NCI-H1092 treated with DMSO at 0.1 percent for 48 hours (cell line): ENCODE measurements at places on chromosomes 5 and 9.

DNA sequence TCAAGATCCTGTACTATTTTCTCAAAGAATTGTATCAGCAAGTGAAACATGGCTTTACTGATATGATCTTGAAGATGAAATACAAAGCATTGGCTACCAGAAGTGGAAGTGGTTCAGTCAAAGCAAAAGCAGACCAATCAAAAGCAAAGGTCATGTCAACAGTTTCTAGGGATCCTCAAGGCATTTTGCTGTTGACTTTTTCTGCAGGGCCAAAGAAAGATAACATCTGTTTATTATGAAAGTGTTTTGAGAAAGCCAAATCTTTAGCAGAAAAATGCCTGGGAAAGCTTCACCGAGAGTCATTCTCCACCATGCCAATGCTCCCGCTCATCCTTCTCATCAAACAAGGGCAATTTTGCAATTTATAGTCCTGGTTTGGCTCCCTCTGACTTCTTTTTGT lies 90.3 kb upstream of the ACO1 start:
- DNase-seq, result no peak

- DNase-seq, result no peak
Observed at GRCh38 chr5:1002836-1003235, 5.8 kb upstream of the NKD2 start.

DNA sequence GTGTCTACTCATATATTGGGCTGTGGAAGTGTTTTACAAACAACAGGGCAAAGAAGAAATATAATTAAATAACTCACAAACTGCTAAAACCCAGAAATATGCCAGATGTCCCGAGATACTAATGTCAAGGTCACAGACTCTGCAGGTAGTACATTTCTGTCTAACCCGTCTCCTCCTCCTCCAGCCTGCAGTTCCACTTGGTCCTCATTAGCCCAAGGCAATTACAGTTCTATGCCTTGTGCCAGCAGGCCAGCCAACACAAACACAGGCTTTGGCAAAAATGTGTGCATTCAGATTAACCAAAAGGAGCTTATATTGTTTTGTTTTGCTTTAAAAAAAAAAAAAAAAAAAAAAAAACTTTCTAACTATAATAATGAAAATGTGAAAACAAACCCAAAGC lies 148.8 kb downstream of the MYO10 start:
- peak; percentile 34 for DNase-seq

- DNase-seq, result no peak
Observed at GRCh38 chr5:60092671-60093422, 199.3 kb upstream of the PDE4D start.

DNA sequence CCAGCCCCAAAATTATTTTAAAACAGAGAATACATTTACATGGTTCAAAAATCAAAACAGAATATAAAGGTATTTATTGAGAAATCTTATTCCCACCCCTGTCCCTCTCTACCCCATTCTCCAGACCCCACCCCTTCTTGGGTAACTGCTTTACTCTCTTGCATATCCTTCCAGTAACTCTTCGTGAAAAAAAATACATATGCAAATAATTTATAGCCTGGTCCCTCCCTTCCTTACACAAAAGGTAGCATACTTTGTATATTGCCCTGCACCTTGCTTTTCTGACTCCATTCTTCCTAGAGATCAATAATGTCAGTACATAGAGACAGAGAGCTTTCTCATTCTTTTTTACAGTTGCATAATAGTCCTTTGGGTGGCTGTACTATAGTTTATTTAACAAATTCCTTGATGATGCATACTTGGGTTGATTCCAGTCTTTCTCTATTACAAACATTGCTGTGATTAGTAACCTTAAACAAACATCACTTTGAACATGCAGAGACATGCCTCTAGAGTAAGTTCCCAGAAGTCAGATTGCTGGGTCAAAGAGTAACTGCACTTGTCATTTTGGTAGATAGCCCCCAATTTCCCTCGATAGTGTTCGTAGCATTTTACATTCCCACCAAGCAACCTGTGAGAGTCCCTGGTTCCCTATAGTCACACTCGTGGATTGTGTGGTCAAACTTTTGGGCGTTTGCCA lies 47.9 kb downstream of the STOM start:
- no peak for DNase-seq

- no peak for DNase-seq
Observed at GRCh38 chr9:69637193-69637816, 34.9 kb downstream of the APBA1 start.

DNA sequence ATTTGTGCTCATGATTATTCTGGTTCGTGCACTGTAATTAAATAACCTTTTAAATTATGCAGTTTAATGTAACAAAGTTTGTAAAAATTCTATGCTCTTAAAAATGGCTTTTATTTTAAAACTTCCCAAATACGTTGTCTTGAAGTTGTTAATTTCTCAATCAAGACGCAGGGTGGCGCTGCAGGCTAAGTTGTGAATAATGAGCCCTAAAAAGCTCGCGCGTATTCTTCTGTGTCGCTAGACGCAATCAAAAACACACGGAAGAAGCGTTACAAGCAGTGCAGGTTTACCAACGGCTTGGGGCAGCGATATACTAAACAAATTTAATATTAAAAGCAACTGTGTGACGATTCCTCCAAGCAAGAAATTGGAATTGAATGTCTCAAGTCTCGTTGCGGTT lies at the start of gene PCDHB4:
TSS of gene PCDHB4 (plus strand) at position 256 of the 400 bp plus-strand sequence. CDS start 181 bp downstream, outside the sequence.
- no peak for DNase-seq

- DNase-seq, result no peak
Observed at GRCh38 chr5:56230576-56230975, 2.6 kb downstream of the ANKRD55 start.

DNA sequence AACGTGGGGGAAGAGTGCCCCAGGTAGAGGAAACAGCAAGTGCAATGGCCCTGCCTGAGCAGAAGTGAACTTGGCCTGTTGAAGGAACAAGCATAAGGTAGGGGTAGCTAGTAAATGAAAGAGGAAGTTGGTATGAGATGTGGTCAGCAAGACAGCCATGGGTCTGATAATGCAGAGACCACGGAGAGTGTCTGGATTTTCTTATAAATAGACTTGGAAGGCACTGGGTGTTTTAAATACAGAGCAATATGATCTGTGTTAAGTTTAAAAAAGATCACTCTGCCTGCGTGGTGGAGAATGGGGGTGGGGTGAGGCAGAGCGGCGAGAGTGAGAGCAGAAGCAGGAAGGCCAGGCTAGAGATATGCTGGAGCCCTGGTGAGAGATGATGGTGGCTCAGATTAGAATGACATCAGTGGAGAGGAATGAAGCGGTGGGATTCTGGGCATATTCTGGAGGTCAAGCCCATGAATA lies 4.2 kb downstream of the ADAM19 start:
- no peak for DNase-seq

DNA sequence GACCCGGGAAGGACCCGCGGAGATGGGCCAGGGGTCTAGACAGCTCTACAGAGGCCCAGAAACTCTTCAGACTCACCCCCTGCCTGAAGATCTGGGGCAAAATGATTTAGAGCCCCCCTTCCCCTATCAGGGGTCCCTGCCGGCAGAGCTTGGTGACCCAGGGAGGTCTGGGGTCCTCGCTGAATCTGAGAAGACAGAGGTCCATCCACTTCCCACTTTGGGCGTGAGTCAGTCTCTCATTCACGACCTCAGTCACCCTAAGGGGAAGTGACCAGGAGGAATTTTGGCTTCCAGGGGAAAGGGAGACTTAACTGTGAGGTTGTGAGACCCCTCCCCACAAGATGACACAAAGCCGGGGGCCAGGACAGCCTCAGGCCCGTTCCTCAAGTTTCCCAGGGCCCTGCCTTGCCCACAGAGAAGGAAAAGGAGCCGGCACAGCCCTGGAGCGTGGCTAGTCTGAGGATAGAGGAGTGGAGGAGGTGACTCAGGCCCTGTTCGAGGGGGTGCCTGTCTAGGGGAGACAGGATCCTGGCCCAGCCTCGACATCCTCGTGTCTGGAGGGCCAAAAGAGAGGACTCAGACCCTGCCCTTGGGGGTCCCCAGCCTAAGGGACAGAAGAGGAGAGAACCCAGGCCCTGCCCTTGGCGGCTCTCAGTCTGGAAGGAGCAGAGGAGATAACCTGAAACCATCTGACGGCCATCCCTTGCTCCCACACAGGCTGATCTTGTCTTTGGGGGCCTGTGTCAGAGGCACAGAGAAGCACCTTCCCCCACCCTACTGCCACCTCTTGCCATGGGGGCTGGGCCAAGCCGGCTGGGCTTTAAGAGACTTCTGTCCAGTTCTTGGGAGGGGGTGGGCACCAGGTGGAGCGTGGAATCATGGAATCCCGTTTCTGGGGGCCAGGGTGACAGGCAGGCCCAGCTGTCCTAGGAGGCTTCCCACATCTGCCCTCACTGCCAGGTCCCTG lies 889 bp downstream of the PDLIM4 start:
- DNase-seq, result no peak

DNA sequence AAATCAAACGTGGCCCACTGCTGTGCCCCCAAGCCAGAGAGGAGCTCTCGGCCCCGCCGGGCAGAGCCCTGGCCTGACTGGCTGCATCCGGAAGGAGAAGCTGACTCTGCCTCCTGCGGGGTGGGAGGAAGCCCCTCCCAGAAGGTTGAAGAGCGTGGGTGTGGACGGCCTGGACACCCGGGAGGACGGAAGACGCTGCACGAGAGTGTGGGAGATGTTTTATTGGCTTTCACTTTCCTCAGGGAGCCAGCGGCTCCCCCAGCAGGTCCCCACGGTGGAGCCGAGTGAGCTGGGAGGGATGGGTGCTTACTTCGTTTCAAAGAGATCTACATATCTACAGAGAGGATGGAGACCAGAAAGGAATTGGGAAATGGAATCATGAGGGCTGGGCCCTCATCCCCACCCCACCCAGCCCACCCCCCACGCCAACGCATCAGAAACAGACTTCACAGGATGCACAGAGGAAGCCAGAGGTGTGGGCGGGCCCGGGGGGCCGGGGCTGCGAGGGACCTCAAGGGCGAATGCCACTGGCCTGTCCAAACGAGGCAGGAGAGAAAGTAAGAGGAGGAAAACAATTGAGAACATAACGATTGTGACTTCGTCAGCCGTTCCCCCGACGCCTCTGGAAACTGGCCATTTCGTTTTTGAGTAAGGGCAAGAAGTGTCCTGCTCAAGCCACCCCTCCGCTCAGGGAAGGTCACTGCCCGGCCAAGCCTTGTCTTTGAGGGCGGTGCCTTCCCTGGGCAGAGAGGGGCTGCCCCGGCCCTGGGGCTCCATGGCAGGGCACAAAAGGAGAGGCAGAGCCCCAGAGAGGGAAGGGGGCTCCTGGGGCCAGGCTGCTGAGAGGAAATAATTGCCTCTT lies 32.1 kb downstream of the FAM163B start:
- no peak for DNase-seq

DNA sequence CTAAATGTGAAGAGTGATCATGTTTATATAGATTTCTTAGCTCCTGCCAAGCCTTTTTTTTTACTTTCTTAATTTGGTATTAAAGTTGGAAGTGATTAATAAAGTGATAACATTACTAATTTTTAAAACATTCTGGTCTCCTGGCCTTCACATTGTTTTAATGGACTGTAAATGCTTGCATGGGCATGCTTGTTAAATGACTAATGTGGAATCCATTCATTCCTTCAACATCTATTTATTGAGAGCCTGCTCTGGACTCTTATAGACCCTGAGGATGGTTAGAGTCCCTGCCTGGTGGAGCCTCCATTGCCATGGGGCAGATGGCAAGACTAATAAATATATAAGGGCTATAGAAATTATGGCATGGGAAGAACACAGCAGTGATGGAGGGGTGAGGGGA lies 103.5 kb downstream of the NTRK2 start:
- no peak for DNase-seq
